ENCODE measurements at places on chromosomes 13 and 19.
A peak's percentile ranks its signal among the peaks of the same experiment; 100 is the strongest.

GRCh38 chr13:22451327-22451741 lies 729.4 kb upstream of the SGCG start:
- peak; percentile 20 for DNase-seq

GRCh38 chr19:7869453-7869909 lies 4.7 kb downstream of the PRR36 start:
- DNase-seq: no peak

GRCh38 chr19:10289167-10289835 lies 451 bp upstream of the ICAM5 start:
- peak; percentile 71 for DNase-seq

GRCh38 chr19:17778251-17778967 lies 16.5 kb upstream of the B3GNT3 start:
- peak; percentile 17 for DNase-seq

- no peak for DNase-seq
Measured at GRCh38 chr13:97549201-97549600, 115.2 kb downstream of the RAP2A start.

DNA sequence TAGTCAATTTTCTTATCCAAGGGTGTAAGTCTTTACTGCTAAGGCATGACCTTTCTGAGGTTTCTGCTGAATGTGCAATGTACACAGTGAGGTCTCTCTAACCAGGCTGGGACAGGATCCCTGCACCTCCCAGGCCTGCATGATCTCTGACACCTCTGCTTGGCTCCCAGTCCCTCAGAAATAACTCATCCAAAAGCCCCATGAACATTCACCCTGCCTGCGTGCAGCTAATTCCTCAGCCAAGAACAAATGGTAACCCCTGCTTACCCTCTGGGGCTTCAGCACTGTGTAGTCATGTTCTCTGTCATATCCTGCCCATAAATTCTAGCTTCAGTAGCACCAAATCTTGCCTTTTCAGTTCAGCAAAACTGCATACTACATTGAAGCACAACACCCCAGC lies 1146.3 kb upstream of the MIR17HG start:
- no peak for DNase-seq

GRCh38 chr19:33375837-33376159 lies 2.3 kb downstream of the CEBPG start:
- DNase-seq: no peak

- no peak for DNase-seq
Measured at GRCh38 chr19:41350735-41351338, 2.9 kb downstream of the TGFB1 start.

DNA sequence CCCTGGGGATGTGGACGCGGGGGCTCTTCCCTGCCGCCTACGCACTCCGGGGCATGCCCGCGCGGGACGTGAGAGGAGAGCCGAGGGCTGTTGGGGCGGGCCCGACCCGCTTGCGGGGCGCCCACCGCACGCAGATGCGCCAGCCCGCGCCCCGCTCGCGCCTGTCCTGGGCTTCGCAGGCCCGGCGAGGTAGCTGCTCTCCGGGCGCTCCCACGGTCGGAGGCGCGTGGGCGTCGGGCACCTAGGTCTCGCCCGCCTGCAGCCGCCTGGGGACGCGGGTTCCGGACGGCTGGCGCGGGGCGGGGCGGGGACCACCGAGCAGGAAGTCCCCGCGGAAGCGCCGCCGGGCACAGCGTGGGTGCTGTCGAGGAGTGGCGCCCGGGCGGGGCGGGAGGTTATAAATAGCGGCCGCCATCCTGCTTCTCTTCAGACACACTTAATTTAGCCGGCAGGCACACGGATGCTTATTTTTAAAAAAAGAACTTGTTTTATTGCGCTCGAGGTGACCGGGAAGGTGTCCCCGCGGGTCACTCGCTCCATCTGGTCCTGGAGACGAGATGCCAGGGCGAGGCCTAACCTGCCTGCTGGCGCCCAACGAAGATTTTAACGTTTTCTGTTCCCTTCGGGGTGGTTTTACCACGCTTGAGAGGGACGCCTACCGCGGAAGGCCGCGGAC lies 561 bp upstream of the GJA3 start:
- no peak for DNase-seq

GRCh38 chr19:19526581-19527370 lies 1.9 kb upstream of the YJEFN3 start:
- DNase-seq: no peak

- peak; percentile 15 for DNase-seq
Measured at GRCh38 chr19:54481326-54481930, 8.3 kb upstream of the CDC42EP5 start.

GRCh38 chr13:46527237-46527636 lies 25.7 kb upstream of the LRCH1 start:
- no peak for DNase-seq

GRCh38 chr13:79810669-79811068 lies 329.7 kb downstream of the NDFIP2 start:
- no peak for DNase-seq

GRCh38 chr13:80584785-80585184 lies 243.9 kb upstream of the SPRY2 start:
- no peak for DNase-seq

Measured in NCI-H1048 (cell line).